ENCODE measurements at places on chromosomes 2 and 18.

- DNase-seq, result no peak
Observed at GRCh38 chr2:130287656-130288026, 55.1 kb upstream of the IMP4 start.

- no peak for DNase-seq
Observed at GRCh38 chr2:174577967-174578589, 19.5 kb downstream of the WIPF1 start.

DNA sequence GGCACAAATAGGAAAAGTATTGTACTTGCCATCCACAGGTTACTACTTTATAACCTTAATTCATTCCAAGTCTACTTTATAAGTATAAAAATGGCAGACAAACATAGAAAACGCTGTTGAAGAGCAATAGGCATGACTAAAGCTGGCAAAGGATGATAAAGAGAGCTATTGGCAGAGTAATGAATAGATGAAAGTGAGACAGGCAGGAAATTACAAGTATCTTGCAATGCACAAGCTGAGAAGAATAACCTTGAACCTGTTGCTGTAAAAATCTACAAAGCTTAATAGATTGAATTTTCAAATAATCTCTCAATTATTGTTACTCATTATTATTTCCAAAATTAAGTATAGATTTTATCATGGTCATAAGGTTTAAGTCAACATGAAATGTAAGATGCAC, 8.8 kb downstream of the PELI1 start:
- no peak for DNase-seq

- DNase-seq, result no peak
Observed at GRCh38 chr2:39179974-39180960, 59.4 kb upstream of the SOS1 start.

DNA sequence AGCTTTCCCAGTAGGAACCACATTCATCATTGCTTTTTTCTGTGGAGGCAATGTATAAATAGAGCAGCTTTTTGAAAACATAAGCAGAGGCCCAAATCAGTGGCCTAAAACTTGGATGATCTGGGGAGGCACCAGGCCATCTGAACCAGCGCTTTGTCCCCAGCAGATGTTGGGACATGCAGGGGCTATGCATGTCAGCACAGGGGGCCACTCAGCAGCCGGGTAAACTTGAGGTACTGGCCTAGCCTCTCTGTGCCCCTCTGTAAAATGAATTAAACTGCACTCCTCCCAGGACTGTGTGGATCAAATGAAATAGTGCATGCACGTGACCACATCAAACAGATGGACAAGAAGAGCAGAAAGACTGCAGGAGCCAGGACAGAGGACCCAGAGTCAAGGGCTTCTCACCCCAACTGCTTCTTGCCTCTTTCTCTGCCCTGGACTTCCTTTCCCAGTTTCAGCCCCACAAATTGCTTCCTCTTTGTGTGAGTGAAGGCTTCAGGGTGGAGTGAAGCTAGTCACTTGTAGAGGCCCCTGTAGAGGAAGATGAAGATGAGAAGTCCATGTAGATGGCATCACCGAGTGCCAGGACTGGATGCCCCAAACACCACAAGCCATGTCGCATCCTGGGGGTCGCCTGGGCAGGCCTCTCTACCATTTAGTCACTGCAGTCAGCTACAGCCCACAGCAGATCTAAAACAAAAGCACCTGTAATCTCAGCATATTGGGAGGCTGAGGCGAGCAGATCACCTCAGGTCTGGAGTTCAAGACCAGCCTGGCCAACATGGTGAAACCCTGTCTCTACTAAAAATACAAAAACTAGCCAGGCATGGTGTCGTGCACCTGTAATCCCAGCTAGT, 53.2 kb downstream of the IMPA2 start:
- DNase-seq, result no peak

GRCh38 chr2:176934869-176935415, 277.7 kb upstream of the HNRNPA3 start:
- no peak for DNase-seq
